Renal cortical epithelial cell (primary cell): ENCODE measurements at places on chromosomes 5 and 9.

DNA sequence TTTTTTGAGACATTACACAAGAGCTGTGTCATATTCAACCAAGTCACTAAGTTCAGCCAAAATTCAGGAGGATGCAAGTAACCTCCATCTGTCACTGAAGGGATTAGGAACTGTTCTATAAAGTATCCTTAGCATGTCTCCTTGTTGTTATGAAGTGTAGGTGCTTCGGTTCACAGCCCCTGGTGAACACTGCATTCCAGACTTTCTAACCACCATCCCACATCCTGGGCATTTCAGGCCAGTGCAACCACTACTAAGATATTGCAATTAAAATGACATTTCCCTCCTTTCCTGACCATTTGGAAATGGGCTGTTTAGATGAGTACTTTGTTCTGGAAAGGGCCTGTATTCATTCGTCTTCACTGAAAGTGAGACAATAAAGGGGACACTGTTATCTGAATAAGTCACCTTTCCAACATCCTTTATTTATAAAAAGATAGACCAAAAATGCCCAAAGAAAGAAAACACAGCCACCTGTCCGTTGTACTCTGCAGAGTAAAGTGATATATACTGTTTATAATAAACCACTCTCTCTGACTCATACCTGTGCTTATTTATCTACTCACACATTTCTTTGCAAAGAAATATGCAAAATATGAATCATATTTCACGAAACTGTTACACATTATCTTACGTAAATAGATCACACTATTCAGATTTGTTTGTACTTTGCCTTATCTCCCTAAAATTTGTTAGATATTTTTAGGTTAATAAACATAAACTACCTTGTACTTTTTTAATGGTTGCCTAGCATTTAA is 861.9 kb downstream of the CDH18 start:
- peak; percentile 4 for DNase-seq

DNA sequence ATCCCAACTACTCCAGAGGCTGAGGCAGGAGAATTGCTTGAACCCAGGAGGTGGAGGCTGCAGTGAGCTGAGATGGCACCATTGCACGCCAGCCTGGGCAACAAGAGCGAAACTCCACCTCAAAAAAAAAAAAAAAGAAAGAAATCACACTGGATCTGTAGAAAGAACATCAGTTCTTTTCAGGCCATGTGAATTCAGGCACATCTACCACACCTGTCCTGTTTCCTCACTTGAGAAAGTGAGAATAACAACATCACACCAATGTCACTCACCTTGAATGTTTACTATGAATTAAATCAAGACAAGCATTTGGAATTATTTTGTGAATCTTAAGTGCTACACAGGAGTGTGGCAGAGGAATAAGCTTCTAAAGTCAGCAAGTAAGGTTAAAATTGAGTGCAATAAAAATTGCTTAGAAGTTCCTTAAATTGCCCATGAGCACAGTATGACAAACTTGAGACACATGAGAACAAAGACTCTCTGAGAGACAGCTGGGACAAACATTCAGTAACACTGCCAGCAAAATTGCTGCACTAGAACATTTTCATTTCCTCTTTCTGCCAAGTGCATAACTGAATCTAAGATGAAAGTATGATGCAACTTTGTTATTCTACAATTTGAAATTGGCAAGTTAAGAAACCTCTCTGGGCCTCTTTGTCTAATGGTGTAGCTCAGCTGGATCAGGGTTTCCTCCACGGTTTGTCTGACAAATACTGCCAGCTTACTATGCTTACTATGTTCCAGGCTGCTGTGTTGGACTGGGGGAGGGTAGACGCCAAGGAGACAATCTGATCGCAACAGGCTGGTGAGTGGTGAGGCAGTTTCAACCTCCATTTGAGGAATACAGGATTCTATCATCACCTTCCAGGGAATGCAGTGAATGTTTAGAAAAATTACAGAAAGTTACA is 1.9 kb upstream of the RIC1 start:
- DNase-seq: peak; percentile 79

DNA sequence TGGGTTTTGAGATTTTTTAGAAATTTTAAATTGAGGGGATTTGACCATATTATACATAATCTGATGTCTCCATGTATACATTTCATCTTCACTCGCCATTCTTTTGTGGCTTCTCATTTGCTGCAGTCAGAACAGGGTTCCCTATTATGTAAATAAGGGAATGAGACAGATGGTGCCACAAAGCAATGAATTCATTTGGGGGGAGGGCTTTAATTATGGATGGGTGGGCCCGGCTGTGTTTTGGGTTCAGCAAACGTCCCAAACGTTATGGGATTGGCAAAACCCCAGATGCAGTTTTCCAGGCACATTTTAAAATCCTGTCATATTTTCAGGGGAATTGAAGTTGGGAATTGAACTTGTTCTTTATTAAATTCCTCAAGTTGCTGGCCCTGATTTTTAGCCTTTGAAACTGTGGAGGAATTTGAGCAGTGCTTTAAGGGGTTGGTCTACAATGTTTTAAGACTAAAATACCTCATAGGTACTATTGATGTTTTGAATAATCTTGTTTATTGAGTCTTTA is 558.5 kb upstream of the ZNF462 start:
- DNase-seq: no peak

GRCh38 chr9:95826183-95826838 is 49.2 kb upstream of the ERCC6L2 start:
- no peak for DNase-seq

DNA sequence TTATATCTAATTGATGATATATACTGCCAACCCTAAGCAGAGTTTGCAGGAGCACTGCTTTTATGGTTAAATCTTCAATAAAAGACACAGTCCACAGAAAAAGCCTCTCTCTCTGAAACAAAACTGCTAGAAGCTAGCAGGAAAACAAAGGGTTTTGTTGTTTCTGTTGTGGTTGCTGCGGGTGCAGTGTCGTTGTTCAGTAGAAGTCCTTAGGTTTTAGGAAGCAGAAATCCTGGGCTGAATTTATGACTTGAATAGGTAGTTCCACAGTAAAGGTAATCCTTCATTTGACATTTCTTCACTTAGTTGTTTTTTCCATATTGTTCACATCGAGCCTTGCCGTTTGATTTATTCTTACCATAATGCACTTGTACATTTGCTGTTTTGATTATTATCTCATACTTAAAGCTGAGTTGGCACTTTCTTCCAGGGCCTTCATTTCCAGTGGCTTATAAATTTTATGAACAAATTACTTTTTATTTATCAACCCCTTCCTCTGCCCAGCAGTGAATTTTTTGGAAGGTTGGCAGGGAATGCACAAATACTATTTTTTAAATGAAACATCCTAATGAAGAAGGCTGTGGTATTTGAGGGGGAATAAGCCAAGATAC is 209.6 kb upstream of the SLC30A5 start:
- no peak for DNase-seq

GRCh38 chr9:34550681-34551270 is 28.0 kb upstream of the ENHO start:
- DNase-seq: no peak

- DNase-seq: no peak
Measured at GRCh38 chr5:142817949-142818431, 47.8 kb downstream of the ARHGAP26 start.
